ENCODE measurements at places on chromosomes 2 and 18. TPM values are rescaled to one million over a fixed set of nuclear protein-coding genes. Genes with fewer than 3 reads are reported as not detected.

The SLC14A1 gene
- total RNA-seq: under 0.01 TPM

The EFHD1 gene
- total RNA-seq: 1.1 TPM

The CNDP1 gene
- total RNA-seq: not detected

The GAL3ST2 gene
- total RNA-seq: not detected

The AFF3 gene
- 0.58 TPM for total RNA-seq

The KLF11 gene
- 9.7 TPM for total RNA-seq

The ABHD1 gene
- not detected for total RNA-seq

The PCARE gene
- total RNA-seq: not detected

The OTOS gene
- not detected for total RNA-seq

The GULP1 gene
- 12.6 TPM for total RNA-seq

The KRTCAP3 gene
- 5.2 TPM for total RNA-seq

The SRD5A2 gene
- not detected for total RNA-seq

The GKN2 gene
- not detected for total RNA-seq

The KIAA2012 gene
- total RNA-seq: not detected

The THUMPD2 gene
- total RNA-seq: 6.4 TPM

The GAREM1 gene
- total RNA-seq: 7.4 TPM

The DSG1 gene
- total RNA-seq: not detected

The HRH4 gene
- total RNA-seq: not detected

The PROKR1 gene
- total RNA-seq: not detected

The KATNAL2 gene
- total RNA-seq: 10.8 TPM

The ST6GAL2 gene
- total RNA-seq: 1.6 TPM

The DOCK10 gene
- total RNA-seq: 3.6 TPM

The WIPF1 gene
- 6.1 TPM for total RNA-seq

The RAX gene
- not detected for total RNA-seq

The MAB21L4 gene
- total RNA-seq: not detected

The FIGN gene
- total RNA-seq: 1.3 TPM

The LYPD6B gene
- 0.47 TPM for total RNA-seq

The CLIP4 gene
- total RNA-seq: 35.9 TPM

The PARD6G gene
- 1.8 TPM for total RNA-seq

The POTEJ gene
- not detected for total RNA-seq

The STAT1 gene
- total RNA-seq: 39.7 TPM

The DAW1 gene
- 1.5 TPM for total RNA-seq

The GPR75 gene
- 0.77 TPM for total RNA-seq

The ACVR1 gene
- total RNA-seq: 29.6 TPM

The CHRNA1 gene
- total RNA-seq: 0.77 TPM

All from pericardium fibroblast (primary cell).